CD4-positive, alpha-beta T cell treated with Interleukin-17A for 1 hour (primary cell): ENCODE measurements at places on chromosomes 2 and 18.

- DNase-seq, result no peak
Observed at GRCh38 chr2:58984731-58985130, 743.6 kb upstream of the FANCL start.

- no peak for DNase-seq
Observed at GRCh38 chr18:48459465-48459864, 50.3 kb upstream of the ZBTB7C start.

GRCh38 chr2:239775623-239776435 lies 249.3 kb downstream of the NDUFA10 start:
- DNase-seq, result no peak

- DNase-seq, result no peak
Observed at GRCh38 chr2:52498077-52498750, 1269.4 kb upstream of the CHAC2 start.
